AG10803 (cell line): ENCODE measurements at places on chromosomes 2 and 18.

DNA sequence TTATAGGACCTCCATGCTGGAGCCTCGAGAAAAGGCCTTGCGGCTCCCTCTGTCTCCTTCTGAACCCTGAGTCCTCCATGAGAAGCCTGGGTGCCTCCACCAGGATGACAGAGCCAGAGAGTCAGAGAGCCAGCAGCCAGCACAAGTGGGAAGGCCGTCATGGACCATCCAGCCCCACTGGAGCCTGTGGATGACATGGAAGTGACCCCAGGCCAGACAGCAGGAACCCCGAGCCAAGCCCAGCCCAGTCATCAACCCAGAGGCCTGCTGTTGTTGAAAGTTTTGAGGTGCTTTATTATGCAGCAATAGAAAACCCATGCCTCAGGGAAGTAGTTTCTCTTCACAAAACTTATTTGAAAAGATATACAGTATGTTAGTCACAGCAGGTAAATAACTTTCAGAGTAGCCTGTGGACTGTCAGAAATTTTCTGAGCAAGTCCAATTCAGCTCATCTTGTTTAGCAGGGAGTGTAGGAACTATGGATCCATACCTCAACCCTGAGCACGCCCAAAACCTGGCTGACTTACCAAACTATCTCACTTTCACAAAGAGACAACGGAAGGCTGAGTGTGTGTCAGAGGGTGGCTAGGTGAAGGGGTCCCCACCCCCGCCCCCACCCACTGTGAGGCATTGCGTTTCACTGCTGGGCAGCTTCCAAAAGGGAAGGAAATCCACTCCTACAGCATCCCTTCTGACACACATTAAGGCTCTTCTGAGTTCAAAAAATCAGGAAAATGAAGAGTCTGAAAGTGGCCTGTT lies 79.9 kb upstream of the NDUFV2 start:
- no peak for DNase-seq

DNA sequence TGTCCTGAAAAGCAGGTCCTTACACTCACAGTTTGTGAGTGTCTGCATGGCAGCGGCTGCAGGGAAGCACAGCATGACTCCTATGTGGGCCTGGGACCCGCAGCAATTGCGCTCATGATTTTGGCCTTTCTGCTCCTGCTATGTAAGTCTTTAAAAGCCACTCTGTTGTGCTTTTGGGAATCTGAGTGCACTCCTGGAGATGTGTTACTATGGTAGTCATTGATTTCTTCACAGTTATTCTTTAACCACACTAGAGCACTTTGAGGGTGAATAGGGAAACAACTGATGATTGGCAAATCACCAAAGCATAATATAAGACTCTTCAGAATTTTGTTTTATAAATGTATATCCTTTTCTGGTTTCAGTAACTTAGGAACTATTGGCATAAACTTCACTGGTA lies 40.9 kb downstream of the DSG2 start:
- DNase-seq = no peak

GRCh38 chr2:70751881-70752280 lies 16.1 kb downstream of the ADD2 start:
- no peak for DNase-seq

DNA sequence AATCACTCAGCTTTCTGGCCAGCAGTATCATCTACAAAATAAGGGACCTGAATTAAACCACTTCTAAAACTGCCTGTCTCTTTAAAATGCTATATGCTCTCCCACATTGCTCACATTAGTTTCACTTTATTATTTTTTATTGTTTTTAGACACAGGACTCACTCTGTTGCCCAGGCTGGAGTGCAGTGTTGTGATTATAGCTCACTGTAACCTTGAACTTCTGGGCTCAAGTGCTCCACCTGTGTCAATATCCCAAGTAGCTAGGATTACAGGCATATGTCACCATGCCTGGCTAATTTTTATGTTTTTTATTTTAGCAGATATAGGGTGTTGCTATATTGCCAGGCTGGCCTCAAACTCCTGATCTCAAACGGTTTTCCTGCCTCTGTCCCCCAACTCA lies 591.3 kb upstream of the ZNF804A start:
- no peak for DNase-seq

DNA sequence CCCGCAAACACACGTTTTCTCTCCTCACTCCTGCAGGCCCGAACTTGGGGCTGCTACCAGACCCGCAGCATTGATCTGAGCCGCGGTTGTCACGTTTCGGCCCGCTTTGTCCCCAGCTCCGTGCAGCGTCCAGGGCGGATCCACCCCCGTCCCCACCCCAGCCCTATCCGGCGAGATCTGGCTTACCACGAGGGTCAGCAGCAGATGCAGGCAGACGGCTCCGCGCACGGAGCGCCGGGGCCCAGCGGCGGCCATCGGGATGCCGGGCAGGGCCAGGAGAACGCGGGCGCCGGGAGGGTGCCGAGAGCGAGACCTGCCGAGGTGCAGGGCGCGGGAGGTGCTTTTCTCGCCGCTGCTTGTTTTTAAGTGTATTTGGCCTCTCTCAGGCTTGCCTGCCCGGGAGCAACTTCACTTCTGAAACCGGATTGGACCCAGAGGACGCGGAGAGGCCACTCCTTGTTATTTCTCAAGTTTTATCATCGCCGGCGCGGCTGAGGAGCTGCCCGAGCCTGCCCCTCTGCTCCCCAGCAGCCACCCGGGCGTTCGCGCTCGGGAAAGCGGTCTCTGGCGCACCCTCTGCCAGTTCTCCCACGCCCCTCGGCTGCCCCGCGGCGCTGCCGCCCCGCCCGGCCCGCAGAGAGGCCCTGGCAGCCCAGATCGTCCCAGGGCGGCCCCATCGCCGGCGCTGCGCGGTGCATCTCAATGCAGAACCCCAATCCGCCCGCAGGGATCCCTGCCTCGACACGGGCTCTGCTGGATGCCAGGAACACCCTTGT lies at the start of gene DSC3:
TSS of gene DSC3 (minus strand) at position 337 of the 776 bp plus-strand sequence. CDS start at position 255, 82 bp downstream.
- DNase-seq = no peak

- DNase-seq = no peak
Observed at GRCh38 chr2:209663139-209663538, 108.5 kb upstream of the UNC80 start.
